ENCODE measurements at places on chromosomes 5 and 9.

GRCh38 chr9:26746357-26747072, 146.1 kb downstream of the CAAP1 start:
- DNase-seq: no peak

DNA sequence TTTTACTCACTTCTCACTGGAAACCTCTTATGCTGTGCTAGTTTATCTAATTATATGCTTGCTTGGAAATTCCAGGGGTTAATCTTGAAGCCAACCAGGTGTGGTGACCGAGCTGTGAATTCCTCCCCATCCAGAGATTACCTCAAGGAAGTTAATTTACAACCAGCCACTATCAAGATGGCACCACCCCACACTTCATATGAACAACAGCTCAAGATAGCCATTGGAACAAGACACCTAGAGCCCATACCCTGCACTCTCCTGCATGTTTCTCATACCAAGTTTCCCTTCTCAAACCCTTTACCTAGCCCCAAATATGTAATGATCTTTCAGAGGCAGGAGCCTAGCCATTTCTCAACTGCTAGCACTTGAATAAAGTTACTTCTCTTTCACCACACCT, 2156.9 kb upstream of the C9orf72 start:
- no peak for DNase-seq

DNA sequence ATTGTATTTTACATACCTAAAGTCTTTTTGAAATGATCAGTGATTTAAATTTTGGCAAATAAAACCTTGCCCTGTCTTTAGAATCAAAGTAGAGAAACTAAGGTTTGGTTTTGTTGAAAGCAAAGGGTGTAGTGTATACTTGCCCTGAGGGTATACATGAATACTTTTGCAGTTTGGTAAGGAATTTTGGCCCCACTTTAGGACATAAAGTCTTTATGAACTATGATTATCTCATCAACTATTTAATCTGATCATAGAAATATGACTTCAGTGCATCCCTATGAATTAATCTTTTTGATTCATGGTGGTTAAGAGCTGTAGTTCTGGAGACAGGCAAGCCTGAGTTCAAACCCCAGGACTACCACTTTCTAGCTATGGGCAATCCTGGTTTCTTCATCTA, 17.7 kb downstream of the RAD1 start:
- DNase-seq: no peak

DNA sequence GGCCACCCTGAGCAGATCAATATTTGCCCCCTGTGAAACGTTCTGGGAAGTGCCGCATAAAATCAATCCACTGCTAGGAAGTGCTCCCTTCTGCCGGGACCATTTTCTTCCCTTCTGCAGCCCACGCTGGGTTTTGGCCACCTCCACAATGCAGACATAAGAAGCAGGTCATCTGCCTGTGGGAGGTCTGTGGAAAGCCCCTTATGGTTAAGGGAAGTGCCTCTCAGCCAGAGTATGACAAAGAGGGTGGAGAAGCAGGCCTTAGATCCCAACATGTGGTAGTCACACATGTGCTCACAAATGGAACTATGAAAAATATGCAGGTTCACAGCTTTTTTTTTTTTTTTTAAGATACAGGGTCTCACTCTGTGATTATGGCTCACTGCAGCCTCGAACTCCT, 82.8 kb downstream of the SLC1A3 start:
- no peak for DNase-seq

DNA sequence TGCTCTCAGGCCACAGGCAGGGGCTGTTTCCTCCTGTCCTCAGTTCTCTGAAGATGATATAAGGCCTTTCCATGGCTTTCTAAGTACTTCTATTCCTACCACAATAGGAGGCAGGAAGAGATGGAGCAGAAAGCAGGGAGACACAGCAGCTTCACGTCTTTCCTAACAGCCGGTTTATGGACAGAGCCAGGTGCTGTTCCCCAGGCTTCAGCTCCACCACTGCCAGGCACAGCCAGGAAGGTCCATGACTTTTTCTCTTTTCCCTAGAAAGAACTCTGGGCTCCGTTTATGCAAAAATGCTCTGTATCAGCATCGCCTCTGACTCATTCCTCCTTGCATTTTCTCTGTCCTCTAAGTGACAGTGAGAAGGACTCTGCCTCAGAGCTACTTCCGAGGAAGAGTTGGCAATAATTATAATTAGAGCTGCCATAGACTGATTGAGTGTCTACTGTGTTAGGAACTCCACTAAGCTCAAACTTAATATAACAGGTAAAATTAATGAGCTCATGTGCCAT, 478.5 kb downstream of the RASEF start:
- DNase-seq: no peak

GRCh38 chr5:72152545-72152944, 45.3 kb downstream of the MAP1B start:
- DNase-seq: no peak

- no peak for DNase-seq
Observed at GRCh38 chr9:21904371-21904770, 89.8 kb downstream of the CDKN2A start.

- no peak for DNase-seq
Observed at GRCh38 chr9:120974921-120975320, 48.3 kb upstream of the TRAF1 start.

DNA sequence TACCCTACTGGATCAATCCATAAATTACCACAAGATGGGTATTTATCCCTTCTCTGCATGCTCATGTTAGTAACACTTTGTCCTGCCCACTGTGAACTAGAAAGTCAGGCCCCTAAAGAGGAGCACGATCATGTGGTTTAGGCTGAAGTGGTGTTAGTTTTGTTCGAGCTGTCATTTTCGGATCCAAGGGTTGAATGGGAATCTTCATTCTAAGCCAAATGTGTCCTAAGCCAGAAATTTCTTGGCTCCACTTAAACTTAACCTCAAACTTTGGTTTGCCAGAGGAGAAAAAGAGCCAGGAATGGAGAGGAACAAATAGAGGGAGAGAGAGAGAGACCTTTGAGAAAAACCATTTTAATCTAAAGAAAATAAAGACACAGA, 837.7 kb upstream of the ZNF608 start:
- DNase-seq: no peak

DNA sequence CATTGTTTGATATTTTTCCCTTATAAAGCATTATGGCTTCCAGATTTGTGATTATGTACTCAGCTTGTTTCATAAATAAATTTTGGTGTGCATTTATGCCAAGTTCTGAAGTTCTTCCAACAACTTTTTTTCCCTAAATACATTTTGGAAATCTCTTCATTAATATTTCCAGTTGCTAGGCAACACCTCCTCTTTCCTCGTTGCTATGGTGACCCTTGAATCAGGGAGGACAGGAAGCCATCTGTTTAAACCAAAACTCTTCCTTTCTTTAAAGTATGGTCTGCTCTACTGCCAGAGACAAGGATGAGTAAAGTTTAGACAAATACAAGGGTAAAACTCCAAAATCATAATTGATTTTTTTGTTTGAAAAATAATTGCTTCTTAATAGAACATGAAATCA, 779.3 kb downstream of the CDH9 start:
- no peak for DNase-seq

GRCh38 chr9:95605816-95606488, 89.2 kb upstream of the PTCH1 start:
- no peak for DNase-seq

DNA sequence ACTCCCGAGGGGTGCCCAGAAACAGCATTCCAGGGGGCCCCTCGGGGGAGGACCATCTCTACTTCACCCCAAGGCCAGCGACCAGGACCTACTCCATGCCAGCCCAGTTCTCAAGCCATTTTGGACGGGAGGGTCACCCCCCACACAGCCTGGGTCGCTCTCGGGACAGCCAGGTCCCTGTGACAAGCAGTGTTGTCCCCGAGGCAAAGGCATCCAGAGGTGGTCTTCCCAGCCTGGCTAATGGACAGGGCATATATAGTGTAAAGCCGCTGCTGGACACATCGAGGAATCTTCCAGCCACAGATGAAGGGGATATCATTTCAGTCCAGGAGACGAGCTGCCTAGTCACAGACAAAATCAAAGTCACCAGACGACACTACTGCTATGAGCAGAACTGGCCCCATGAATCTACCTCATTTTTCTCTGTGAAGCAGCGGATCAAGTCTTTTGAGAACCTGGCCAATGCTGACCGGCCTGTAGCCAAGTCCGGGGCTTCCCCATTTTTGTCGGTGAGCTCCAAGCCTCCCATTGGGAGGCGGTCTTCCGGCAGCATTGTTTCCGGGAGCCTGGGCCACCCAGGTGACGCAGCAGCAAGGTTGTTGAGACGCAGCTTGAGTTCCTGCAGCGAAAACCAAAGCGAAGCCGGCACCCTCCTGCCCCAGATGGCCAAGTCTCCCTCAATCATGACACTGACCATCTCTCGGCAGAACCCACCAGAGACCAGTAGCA, 83.9 kb downstream of the GOLPH3 start:
- no peak for DNase-seq

GRCh38 chr9:37769306-37769705, 15.6 kb downstream of the EXOSC3 start:
- DNase-seq: no peak

DNA sequence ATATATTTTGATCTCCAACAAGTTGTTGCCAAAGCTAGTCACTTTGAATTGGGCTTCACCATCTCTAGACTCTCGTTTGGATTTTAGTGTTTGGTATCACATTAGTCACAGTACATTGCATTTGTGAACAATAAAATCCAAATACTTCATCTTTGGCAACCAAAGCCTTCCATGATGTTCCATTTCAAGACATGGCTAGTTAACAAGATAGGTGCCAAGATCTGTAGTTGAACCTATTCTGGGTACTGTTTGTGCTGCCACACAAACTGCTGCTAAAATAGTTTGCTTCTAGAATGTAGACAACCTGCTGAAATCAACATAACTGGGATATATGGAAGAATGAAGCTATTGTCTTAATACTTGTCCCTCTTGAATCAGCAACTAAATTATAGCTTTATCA, 207.5 kb downstream of the LRRC70 start:
- no peak for DNase-seq

DNA sequence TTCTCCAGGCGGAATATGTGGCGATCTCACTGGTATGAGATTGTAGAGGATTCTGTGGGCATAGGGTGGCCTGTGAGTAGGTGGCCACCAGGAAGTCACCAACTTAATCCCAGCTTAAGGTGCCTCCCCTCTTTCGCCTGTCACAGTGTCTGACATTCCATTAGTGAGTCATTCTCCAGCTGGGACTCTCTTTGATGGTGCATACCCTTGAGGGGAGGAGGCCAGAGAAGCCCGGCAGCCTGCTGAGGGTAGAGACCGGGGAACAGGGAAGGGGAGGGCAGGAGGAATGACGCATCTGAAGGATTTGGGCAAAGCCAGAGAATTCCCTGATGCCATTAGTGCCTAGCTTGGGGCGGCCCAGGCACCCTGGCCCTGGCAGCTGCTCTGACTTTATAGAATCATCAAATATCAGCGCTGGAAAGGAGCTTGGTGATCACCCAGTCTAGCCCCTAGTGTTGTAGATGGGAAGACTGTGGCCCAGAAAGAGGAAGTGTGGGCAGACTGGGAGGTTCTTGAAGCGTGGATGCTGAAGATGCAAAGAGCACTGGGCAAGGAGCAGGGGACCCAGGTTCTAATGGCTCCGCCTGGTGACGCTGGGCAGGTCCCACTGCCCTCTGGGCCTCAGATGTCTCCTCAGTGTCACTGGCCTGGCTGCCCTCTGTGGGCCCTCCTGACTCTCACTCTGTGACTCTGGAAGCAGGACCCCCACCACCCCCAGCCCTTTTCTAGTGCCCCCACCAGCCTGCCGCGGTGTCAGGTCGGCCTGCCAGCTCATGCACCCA, 41.4 kb downstream of the DAB2IP start:
- no peak for DNase-seq

- no peak for DNase-seq
Observed at GRCh38 chr9:137042751-137043727, 2.9 kb downstream of the NPDC1 start.

DNA sequence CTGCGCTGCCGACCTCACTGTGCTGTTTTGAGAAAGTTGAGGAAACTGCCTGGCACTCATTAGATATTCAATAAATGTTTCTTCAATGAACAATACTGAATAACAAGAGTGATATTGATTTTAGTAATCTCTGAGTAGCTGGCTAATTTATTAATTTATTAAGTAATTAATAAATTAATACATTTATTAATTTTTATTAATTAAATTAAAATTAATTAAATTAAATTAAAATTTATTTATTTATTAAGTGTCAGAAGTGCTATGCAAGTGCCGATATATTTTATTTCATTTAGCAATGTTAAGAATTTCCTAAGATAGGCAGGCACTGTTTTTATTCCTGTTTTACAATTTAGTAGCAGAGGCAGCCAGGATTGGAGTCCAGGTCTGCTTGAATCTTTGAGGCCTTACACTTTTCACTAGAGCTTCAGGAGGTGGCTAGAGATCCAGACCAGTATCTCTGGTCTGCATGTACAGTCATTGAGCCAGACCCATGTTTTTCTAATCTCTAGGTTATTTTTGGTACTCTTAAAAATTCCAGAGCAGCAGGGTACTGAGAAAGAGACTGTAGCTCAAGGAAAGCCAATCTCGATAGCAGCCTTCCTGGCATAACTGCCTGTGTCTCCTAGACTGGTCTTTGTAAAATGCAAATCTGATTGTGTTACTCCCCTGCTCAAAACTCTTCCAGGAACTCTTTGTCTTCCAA, 109.2 kb downstream of the ARHGEF28 start:
- DNase-seq: no peak

GRCh38 chr5:82165740-82166530, 112.2 kb downstream of the RPS23 start:
- no peak for DNase-seq

DNA sequence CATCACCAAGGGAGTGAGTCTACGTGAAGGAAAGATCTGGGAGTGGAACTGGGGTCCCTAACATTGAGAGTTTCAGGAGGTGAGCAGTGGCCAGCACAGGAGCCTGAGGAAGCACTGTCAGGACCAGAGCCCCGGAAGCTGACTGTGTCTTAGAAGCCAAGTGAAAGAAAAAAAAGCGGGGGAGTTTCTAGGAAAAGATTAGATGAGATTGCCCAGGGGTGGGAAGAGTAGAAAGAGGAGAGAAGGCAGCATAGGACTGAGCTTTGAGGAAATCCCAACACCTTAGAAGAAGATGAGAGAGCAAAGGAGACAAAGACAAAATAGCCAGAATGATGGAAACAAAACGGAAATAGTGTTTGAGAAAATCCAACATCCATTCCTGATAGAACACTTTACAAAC, 37.0 kb upstream of the LRRTM2 start:
- DNase-seq: no peak

- DNase-seq: no peak
Observed at GRCh38 chr5:6667648-6668047, 34.4 kb downstream of the SRD5A1 start.

GRCh38 chr9:18149471-18150011, 324.4 kb upstream of the ADAMTSL1 start:
- DNase-seq: no peak

DNA sequence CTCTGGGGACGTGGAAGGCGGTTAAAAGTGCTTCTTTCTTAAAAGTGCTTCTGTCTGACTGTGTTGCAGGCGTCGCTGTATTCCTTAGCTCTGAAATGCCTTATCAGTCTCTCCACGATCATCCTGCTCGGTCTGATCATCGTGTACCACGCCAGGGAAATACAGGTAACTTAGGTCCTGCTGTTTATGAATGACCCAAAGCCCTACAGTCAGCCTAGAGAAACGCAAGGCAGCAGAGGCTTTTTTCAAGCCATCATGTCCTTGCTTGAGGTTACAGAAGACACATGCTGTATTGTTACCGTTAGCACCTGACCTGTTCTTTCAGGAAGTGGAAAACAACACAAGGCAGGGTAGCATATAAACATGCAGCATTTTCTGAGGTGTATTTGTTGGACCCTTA, 2.0 kb downstream of the KCNN2 start:
- no peak for DNase-seq

- peak; percentile 41 for DNase-seq
Observed at GRCh38 chr5:1668141-1668721, 131.4 kb downstream of the MRPL36 start.

GRCh38 chr5:93164690-93165089, 416.3 kb downstream of the NR2F1-AS1 start:
- DNase-seq: no peak

GRCh38 chr5:151720215-151720614, 33.5 kb upstream of the SPARC start:
- DNase-seq: no peak

All from stimulated activated CD4-positive, alpha-beta T cell treated with anti-CD3 and anti-CD28 coated beads, Interleukin-4, amount 100 ng/mL, for 1 hour (primary cell).